Stimulated activated CD4-positive, alpha-beta T cell treated with anti-CD3 and anti-CD28 coated beads, Interleukin-12 subunit alpha, Interleukin-12 subunit beta, amount 100 ng/mL, for 48 hours (primary cell): ENCODE measurements at places on chromosomes 7 and 10.

DNA sequence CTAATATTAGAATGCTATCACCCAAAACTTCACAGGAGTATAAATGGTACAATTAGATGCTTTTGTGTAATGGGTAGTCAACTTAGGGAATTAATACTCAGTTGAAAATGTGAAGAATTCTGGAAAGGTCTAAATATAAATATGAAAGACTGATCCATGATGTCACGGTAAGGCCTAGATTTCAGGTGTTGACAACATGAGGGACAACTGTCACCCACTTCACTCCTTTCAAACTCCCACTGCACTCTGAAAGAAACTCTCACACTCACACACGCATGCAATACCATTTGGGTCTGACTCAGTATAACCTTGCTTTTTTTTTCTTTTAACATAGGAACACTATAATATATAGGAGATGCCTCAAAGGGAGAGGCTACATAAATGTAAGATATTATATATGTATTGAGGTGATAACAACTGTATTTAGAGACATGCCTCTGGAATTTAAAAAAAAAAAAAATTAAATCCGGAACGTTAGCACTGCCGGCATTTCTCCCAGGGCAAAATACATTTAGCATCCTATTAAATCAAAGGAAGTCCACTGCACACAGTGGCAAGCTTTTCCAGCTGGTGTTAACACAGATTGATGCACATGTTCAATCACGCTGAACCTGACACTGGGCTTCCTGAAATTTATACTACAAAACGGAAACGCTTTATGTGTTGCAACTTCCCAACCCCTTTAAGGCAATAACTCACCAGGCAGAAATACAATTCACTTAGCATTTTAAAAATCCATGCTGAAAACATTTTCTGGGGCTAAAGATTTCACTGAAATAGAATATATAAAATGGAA, 74.9 kb downstream of the RSU1 start:
- DNase-seq = no peak

DNA sequence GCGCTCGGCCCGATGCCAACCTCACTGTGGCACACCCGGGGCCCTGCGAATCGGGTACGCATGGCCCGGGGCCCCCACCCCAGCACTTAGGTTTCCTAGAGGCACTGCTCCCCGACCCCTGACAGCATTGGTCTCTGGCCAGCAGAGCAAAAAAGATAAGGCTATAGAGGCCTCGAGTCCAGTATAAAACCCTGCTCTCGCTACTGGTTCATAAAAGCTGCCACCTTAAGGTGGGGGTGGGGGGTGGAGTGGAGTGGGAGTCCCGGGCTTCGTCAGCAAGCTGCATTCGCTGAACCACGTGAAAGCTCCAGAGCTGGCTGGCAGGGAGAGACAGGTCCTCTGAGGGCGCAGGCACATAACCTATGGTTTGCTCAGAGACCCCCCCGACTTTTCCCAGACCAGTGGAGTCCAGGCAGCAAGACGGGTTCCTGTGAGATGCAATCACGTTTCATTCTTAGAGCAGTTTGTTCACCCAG, 1.3 kb downstream of the KAZALD1 start:
- no peak for DNase-seq

- DNase-seq = peak; percentile 100
Observed at GRCh38 chr7:75738975-75739795, 444 bp upstream of the HIP1 start.

DNA sequence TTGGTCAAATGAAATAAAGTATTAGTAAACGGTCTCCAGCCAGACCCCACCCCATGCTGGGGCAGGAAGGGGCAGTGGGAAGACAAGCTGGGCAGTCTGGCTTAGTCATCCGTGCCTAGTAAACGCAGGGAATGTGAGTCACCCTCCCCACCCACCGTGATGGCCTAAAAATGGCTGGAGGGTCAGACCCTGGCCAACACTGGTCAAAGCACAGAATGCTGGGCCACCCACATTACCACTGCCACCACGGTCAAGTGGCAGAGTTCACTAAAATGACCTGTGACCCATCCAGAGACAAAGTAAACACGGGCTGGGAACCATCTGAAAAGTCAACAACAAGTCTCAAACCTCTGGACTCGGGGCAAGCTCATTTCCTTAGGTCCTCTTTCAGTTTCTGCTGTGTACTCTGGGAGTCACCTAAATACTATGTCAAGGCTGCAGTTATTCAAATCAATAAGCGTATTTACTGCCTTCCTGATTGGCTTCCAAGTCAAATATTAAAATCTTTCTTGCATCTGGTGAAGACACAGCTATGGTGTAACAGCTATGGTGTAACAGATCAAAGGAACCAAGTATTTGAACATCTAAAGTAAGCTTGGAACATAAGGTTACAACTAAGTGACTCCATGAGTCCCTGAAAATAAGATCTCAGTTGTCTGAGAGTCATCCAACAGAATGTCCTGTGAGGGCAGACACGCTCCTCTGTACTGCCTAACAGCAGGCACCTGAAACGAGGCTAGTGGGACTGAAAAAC, 3.0 kb downstream of the ZFAND2A start:
- no peak for DNase-seq

DNA sequence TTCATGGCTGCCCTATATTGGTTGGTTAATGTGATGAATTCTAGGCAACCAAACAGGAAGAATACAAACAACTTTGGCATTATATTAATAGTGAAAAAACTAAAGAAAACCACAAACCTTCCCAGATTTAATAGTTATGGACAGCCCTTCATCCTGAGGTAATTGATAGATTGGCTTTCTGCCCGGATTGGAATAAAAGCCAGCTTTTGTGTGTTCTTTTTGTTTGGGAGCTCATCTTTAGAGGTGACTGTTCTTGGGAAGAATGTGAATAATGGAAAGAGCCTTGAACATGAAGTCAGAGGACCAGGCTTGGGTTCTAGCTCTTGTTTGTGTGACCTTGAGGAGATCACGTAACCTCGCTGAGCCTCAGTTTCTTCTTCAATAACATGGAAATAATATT, 92.3 kb downstream of the VTI1A start:
- no peak for DNase-seq

DNA sequence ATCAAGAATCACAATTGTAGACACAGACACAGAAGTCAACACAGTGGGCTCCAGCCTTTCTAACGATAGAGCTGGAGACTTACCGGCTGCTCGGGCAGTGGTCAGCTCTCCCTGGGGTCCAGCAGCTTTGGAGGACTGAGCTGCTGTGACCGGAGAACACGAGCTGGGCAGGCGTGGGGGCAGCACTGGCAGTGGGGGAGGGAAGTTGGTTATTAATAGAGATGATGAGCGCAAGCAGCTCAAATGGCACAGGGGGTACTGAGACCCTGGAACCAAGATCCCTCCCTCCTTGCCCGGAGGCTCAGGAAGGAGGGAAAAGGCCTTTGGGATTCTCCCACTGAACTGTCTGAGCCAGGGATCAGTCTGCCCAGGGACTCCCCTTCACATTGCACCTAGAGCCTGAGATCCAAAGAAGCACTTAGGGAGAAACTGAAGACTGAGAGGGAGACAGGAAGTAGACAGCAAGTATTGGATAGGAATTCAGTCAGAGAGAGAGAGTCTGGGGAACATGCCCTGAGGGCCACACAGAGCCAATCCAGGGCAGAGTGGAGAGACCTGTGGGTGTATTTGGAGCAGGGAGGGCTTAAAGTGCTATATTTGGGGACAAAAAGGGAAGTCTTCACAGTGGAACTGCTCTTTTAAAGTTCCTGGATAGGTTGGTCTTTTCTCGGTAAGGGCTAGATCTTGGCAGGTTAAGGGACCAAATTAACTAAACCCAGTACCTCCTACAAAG, at the start of gene MYOZ1:
TSS of gene MYOZ1 (minus strand) at position 147 of the 733 bp plus-strand sequence. CDS start 1,457 bp downstream, outside the sequence.
- no peak for DNase-seq

- DNase-seq = no peak
Observed at GRCh38 chr10:102202386-102202785, 23.7 kb upstream of the ELOVL3 start.
